ENCODE measurements at places on chromosomes 2 and 18. TPM values are rescaled to one million over a fixed set of nuclear protein-coding genes. Genes with fewer than 3 reads are reported as not detected.

TLX2 gene
- not detected for total RNA-seq

NFATC1 gene
- 1.7 TPM for total RNA-seq

CPS1 gene
- 12.6 TPM for total RNA-seq

ARHGAP15 gene
- total RNA-seq, result not detected

SERPINB13 gene
- 48.0 TPM for total RNA-seq

PRSS56 gene
- not detected for total RNA-seq

ADRA2B gene
- total RNA-seq, result not detected

MYL1 gene
- total RNA-seq, result not detected

MROH2A gene
- not detected for total RNA-seq

NT5C1B gene
- not detected for total RNA-seq

PER2 gene
- 11.3 TPM for total RNA-seq

CCDC102B gene
- total RNA-seq, result 1.6 TPM

UPP2 gene
- not detected for total RNA-seq

DHRS9 gene
- 19.1 TPM for total RNA-seq

HOXD3 gene
- not detected for total RNA-seq

DSC2 gene
- 49.0 TPM for total RNA-seq

CYRIA gene
- 4.1 TPM for total RNA-seq

CFAP221 gene
- total RNA-seq, result not detected

RBM44 gene
- 0.26 TPM for total RNA-seq

IL1RN gene
- 71.9 TPM for total RNA-seq

CD8B gene
- not detected for total RNA-seq

RGPD3 gene
- total RNA-seq, result 0.26 TPM

OTOS gene
- total RNA-seq, result not detected

RSAD2 gene
- total RNA-seq, result 0.53 TPM

SNED1 gene
- 0.38 TPM for total RNA-seq

PCARE gene
- not detected for total RNA-seq

ANKRD29 gene
- 15.0 TPM for total RNA-seq

APOB gene
- total RNA-seq, result under 0.01 TPM

CROCC2 gene
- total RNA-seq, result 0.26 TPM

STPG4 gene
- under 0.01 TPM for total RNA-seq

TFCP2L1 gene
- total RNA-seq, result 5.5 TPM

ASPRV1 gene
- total RNA-seq, result 0.38 TPM

LBX2 gene
- 0.77 TPM for total RNA-seq

MYO1B gene
- 247 TPM for total RNA-seq

GAL3ST2 gene
- not detected for total RNA-seq

MSTN gene
- total RNA-seq, result not detected

INPP1 gene
- 7.9 TPM for total RNA-seq

Data from bronchial epithelial cell (primary cell).